ENCODE measurements at places on chromosomes 16 and 17.
A peak's percentile ranks its signal among the peaks of the same experiment; 100 is the strongest.

DNA sequence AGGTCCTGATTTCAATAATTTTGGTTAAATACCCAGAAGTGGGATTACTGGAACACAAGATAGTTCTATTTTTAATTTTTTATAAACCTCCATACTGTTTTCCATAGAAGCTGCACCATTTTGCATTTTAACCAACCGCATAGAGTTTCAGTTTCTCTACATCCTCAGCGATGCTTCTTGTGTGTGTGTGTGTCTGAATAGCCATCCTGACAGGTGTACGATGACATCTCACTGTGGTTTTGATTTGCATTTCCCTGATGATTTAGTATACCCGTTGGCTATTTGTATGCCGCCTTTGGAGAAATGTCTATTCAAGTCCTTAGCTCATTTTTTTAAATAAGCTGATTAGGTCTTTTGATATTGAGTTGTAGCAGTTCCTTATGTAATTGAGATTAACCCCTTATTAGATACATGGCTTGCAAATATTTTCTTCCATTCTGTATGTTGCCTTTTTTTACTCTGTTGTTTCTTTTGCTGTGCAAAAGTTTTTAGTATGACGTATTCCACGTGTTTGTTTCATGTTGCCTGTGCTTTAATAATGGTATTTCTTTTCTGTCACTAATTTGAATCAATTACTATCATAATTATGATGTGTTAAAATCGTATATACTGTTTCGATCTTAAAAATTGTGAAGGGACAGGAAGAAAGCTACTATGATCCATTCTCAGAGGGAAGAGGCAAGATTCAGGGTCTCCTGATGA lies 227.2 kb upstream of the MON1B start:
- no peak for DNase-seq

DNA sequence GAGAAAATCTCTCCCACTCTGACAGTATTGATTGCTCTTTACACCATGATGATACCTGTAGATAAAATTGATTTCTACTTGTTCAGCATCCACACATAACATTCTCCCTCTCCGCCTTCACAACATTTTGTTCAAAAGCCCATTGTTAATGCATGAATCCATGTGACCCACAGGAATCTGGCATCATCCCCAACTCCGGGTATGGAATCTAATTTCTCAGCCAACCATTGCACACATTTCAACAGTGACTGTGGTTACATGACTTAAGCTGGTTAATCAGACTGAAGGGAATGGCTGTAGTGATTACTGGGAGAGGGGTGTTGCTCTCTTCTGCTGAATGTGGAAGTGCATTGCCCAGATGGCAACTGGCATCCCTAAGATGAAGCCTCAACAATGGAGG lies 161.4 kb upstream of the C16orf82 start:
- no peak for DNase-seq

- DNase-seq = no peak
These were observed 20.3 kb upstream of the HOXB9 start for GRCh38 chr17:48646183-48647102.

- no peak for DNase-seq
These were observed 13.8 kb upstream of the HAP1 start for GRCh38 chr17:41748275-41748674.

- no peak for DNase-seq
These were observed 3.0 kb upstream of the COL1A1 start for GRCh38 chr17:50204431-50204830.

DNA sequence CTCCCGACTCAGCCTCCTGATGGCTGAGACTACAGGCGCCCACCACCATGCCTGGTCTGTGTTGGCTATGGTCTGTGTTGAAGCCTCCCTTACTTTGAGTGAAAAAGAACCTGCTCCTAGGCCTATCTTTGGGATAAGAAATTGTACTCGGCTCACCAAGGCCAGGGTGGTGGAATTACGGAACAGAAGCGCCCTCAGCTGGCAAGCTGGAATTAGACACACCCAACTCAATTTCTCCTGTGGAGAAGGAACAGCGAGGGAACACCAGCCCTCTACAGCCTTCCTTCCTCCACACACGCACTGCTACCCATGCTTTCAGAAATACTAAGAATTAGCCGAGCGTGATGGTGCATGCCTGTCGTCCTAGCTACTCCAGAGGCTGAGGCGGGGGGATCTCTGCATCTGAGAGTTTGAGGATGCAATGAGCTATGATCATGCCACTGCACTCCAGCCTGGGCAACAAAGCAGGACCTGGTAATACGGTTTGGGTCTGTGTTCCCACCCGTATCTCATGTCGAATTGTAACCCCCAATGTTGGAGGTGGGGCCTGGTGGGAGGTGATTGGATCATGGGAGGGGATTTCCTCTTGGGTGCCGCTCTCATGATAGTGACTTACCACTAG lies 40.1 kb upstream of the RBBP6 start:
- no peak for DNase-seq

DNA sequence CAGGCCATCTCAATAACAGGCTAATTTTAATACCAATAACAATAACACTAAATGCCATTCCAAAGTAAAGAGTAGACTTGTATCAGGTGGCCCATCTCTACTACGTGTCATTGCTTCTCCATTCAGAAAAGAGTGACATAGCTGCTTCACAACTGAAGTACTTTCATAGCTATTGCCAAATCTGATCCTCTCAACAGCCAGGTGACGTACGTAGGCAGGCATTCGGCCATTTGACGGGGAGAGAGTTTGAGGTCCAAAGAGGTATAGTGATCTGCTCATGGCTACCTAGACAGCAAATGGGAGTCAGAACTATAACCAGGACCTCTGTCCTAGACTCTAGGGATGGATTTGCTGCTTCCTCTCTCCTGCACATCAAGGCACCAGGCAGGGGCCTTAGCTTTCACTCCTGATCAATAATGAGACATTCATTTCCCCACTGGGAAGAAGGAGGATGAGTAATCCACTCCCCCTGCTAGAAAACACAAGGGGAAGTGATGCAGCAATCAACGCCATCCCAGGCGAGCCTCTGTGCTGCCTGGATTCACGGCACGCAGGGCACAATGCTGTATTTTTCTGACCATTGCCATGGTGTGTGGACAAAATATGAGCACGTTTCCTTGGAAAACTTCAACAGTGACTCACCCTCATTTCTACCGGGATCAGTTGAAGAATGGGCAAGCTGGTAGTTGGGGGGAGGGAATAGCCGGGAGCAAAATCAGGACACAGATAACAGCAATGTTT lies 80.9 kb downstream of the SPACA3 start:
- no peak for DNase-seq

DNA sequence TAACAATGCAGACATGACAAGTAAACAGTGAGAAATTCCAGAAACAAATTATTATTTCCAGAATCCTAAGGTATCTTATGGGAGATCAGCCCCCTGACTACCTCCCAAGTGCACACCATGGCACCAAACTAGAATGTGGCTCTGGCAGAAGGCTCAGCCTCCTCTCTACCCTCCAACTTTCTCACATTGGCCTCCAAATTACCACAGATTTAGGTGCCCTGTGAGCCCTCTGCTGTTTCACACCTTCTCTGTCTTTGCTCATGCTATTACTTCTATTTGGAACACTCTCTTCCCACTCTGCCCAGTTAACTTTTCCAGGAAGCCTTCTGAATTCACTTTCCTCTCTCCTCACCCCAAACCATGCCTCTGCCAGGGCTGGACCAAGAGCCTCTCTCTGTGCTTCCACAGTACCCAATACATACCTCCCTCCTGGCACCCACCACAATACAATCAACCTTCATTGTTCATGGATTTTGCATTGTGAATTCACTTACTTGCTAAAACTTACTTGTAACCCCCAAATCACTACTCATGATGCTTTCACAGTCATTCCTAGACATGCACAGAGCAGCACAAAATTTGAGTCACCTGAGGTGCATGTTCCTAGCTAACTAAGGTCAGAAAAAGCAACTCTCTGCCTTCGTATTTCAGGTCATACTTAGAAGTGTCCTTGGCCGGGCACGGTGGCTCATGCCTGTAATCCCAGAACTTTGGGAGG lies 31.4 kb downstream of the SMG6 start:
- DNase-seq = peak; percentile 53

GRCh38 chr16:24671455-24671954 lies 57.9 kb upstream of the TNRC6A start:
- DNase-seq = no peak

GRCh38 chr17:42409523-42410318 lies 13.3 kb downstream of the CAVIN1 start:
- no peak for DNase-seq

DNA sequence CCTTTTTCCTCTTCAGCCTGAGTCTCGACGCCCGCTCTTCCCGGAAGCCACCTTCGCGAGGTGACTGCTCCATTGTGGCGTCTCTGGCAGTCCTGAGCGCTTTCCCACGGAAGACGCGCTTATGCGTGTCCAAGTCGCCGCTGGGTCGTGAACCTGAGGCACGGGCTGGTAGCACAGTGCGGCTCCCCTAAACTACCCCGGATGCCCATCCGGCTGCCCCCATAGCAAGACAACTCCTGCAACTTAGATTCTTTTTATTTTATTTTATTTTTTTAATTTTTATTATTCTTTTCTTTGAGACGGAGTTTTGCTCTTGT lies 2.1 kb upstream of the ESRP2 start:
- no peak for DNase-seq

GRCh38 chr16:31467151-31467773 lies 4.7 kb upstream of the TGFB1I1 start:
- no peak for DNase-seq

DNA sequence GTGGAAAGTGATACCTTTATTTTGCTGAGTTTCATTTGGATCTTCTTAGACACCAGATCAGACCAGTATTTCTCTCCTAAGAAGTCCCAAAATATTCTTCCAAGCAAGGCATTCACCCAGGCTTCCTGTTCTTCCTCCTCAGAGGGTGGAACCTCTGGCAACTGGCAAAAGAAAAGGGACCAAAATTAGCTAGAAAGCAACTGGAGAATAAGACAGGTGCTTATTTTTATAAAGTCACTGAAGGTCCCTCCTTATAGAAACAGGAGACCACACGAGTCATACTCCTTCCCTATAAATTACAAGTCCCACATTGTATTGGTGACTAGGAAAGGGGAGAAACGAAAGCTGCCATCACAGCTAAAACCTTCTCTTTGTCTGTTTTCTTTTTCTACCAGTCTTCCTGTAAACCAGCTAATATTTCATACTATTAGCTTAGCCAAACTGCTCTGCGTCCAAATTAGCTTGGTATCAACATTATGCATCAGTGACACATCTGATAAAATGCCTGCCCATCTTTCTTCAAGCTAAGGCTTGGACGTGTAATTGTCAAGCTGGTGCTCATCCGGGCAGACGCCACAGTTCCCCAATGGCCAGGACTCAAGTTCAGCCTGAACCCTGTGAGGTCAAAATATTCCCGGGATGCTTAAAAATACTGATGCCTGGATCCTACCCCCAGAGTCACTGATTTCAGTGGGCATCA lies 47.5 kb upstream of the ERN1 start:
- no peak for DNase-seq

GRCh38 chr16:27366687-27367460 lies 35.1 kb upstream of the IL21R start:
- DNase-seq = peak; percentile 73

DNA sequence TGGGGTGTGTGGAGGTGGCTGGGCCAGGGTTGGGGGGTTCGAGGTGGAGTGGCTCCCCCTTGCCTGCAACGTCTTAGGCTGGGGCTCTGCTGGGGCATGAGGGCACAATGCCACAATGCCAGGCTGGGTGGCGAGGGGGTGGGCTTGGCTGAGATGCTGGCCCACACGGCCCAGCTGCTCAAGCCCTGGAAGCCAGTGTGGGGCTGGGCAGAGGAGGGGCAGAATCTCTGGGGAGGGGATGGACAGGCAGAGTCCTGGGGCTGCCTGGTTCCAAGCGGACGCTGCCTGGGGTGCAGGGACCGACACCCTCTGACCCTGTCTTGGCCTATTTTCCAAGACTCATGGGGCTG lies 37.5 kb upstream of the SSTR5 start:
- no peak for DNase-seq

DNA sequence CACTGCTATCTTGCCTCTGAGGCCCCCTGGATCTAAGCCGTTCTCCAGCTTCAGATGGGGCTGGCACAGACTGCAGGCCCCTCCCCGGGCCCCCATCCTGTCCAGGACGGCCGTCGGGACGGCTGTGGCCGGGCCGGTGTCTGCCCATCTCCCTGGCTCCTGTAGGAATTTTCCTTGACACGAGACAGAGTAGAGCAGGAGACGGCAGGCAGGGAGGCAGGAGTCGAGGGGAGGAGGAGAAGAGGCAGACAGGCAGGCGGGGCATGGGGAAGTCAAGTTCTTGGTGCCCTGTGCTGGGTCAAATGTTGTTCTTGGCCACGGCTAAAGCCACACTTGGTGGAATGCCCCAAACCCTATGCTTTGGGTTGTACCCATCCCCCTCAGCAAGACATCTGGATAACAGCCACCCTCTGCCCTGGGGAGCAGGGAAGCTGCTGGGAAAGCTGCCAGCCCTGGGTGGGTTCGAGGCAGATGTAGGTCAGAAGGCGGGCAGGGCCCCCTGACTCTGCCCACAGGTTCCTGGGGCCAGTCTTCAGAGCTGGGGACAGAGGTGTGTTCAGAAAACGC lies 4.0 kb downstream of the C1QTNF1 start:
- DNase-seq = peak; percentile 11

DNA sequence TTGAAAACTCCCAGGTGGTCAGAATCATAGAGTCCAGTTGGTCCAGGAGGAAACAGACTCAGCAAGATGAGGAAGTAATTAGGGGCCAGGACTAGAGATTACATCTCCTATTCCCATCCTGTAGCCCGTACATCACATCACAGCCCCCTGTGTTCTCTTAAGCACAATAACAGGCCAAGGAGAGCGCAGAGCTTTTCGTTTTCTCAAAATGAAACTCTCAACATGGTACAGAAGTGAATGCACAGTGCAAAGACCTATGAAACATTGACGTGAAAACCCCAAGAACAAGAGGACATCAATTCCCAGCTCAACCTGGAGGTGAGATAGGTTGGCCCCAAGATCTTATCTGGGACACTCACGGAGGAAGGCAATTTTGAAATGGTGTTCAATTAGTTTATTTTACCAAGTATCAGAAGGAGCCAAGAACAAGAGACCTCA lies 9.0 kb downstream of the PIK3R5 start:
- no peak for DNase-seq
